ENCODE measurements at places on chromosomes 2 and 18.

- DNase-seq, result no peak
These were observed 849.4 kb downstream of the SLC4A3 start for GRCh38 chr2:220476877-220477276.

DNA sequence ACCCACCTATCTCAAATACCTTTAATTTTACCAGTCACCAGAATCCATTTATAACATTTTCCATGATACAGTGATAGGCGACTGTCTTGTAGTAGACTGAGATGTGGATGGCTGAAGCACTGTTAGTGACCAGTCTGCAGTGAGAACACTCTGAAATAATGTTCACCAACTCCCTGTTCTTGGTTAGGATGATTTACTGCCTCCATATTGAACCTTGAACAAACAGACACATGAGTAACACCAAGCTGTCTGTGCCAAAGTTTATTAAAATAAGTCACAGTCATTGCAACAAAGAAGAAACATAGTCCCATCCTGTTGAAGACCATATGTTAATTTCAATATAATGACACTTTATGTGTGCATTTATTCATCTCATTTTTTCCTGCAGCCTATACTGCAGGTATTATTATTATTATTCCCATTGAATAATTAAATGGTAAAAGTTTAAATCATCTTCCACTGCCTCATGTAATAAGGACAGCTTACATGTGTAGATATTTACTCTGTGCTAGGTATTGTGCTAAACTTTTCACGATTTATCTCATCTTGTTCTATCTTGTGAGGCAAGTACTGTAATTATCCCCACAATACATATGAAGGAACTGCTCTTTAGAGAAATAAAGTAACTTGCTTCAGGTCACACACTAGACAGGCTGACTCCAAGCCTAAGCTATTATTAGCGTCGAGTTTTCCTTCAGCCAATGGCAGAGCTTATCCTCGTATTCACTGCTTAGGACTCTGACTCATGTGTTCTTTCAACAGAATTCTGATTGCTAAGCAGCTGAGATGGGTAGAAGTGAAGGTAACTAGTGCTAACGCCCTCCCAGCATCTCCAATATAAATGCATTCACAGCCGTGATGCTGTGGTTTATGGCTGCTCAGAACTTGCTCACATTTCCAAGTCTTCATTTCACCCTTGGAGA is 62.5 kb downstream of the ONECUT2 start:
- DNase-seq, result no peak

DNA sequence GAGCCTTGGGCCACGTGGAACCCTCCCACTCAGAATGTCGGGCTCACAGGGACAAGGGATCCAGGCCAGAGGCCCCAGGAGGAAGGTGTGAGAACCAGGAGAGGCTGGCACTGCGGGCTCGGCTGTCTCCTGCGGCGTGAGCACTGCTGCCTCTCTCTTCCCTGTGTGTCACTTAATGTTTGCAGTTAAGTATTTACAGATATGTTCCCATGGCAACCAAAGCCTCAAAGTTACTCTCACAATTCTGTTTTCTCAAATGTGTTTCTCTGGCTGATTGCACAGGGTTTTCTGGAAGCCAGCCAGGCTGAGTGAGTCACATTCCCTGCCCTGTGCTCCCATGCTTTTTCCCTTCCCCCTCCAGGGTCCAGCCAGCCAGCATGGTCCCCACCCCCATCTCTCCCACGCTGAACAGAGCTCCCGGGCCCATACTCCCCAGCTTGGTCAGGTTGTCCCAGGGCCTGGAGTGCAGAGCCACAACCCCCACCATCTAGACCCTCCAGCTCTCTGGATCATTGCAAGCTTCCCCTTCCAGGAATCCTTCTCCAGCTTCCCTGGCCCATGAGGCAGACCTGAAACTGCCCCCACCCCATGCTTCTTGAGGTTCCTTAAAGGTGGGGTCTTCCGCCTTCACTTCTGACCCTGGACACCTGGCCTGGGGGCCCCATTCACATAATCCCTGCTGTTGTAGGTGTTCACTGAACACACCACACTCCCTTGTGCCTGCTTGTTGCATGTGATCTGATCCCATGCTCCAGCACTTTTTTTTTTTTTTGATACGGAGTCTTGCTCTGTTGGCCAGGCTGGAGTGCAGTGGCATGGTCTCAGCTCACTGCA is 265.9 kb downstream of the CELF4 start:
- peak; percentile 89 for DNase-seq

DNA sequence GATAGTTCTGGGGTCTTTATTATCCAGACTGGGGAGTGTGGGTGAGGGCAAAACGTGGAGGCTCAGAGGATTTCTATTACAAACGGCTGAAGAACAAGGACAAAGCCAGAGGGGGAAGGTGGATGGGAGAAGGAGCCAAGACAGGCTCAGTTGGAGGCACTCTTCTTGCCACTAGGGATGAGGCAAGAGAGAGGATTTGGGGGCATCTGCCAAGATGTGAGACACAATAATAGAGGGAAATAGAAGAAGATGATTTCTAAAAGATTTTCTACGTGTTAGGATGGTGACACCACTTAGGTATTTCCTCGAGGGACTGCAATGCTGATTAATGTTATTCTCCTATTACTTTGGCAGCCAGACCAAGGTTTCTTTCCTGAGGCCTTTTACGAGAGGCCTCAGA is 71.8 kb downstream of the APOB start:
- DNase-seq, result no peak

GRCh38 chr2:83970217-83970929 is 488.7 kb downstream of the SUCLG1 start:
- DNase-seq, result peak; percentile 52

DNA sequence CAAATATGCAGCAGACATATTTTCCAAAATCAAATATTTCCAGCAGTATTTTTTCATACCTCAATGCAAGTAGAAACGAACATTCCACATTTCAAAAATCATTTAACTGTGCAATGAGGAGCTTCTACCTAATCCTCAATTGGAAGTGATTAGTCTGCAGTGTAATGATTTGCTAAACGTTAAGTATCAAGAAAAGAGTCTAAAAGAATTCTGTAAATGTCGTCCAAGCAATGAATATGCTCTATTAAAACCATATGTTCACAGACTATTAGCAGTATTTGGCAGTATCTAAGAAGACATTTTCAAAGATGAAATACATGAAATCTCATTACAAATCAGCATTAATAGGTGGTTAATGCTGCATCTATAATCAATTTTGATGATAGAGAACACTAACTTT is 15.9 kb downstream of the DYM start:
- no peak for DNase-seq

DNA sequence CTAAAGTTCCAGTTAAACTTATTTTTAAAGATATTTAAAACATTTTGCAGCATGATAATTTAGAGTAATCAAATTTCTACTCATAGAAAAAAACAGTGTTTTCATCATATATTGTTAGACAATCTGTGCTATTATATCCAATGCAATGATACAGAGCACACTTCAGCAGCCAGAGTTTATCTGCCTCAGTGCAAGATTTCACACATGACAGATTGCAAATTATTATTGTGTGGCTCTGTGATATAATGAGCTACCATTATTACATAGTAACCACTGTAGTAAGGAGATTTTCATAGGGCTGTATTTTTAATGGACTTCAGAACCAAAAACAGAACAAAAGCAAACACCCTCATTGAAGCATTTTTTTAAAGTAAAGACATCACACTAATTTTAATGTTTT is 762.4 kb downstream of the DSC3 start:
- no peak for DNase-seq

GRCh38 chr2:146701183-146701582 is 1143.6 kb upstream of the ACVR2A start:
- DNase-seq, result no peak

DNA sequence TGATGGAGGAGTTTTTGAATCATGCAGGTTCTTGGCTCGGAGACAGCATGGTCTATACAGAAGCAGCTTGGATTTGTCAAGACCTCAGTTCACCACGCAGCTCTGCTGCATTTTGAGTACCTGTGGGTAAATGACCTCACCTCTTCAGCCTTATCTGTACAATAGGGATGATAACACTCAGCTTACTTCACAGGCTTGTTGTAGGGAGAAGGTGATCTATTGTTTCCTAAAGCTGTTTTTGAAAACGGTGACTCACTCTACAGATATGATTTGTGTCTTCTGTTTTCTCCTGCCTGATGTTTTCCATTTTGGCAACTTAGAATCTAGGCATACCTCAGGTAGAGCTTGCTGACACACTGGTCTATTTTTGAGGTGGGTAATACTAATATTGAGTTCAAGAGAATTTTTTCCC is 80.3 kb downstream of the FMNL2 start:
- no peak for DNase-seq

DNA sequence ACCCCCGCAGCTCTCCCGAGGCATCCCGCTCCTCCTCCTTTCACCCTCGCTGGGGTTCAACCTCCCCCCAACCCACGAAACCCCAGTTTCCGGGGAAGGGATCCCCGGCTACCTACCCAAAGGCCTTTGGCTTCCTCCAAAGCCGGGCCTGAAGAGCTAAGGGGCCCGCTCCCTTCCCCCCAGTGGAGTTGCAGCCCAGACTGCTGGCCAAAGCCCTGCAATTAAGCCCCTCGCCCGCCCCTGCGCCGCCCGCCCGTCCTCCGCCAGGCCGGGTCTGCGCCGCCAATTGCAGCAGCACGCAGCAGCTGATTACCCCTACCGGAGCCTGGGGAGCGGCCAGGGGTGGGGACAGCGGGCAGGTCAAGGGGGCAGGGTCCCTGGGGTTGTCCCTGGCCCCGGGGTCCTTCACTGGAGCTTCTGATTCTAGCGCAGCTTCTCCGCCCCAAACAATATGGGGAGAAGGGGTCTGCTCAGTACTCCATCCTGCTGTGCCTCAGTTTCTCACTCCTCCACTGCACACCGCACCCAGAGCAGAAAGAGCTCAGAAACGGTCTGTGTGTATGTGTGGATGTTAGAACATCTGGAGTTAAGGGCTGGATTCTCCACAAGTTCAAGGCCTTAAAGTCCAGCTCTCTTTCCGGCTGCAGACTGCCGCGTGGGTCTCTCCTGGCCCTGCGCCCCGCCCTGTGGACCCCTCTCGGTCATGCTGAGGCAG is 16.9 kb downstream of the WNT10A start:
- DNase-seq, result no peak

DNA sequence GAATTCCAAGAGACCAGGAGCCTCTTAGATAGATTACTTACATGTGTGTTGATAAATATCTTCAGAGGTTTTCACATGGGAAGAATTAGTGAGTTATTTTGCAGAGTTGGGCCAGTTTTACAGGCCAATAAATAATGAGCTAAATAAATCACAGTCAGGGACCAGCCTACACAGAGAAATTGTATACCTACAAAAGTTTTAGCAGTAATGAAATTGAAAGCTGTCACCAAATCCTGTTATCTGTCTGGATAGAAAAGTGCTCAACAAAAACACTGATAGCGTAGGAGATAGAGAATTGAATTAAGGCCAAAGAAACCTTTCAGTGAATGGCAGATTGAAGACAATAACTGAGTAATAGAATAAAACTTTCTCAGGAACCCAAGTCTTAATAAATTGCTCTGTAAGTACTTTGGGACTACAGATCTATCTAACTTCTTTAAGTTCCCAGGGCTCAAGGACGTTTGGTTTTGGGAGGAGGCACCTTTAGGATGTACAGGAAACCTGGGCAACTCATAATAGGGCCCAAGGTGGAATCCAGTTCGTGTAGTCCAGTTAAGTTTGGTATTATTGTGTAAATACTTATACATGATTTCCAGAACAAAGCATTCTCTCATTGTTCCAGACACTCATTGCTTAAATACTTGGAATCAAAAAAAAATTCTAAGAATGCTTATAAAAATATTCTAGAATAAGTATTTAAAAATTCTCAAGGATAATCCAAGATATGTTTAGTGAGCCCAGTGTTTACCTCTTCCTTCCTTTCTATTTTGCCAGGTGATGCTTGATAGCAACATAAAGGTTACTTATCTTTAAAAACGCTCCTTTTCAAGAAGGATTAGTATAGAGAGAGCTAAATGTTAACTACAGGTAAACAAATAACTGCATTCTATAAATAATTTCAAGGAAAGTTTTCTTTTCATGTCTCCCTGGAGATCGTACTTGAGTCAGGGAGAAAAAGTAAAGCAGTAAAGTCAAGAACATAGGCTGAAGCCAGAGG is 134.5 kb downstream of the NCKAP5 start:
- DNase-seq, result no peak

GRCh38 chr2:26347286-26347865 is 787 bp upstream of the ADGRF3 start:
- no peak for DNase-seq

- DNase-seq, result no peak
These were observed 461.5 kb downstream of the IRS1 start for GRCh38 chr2:226337941-226338600.

DNA sequence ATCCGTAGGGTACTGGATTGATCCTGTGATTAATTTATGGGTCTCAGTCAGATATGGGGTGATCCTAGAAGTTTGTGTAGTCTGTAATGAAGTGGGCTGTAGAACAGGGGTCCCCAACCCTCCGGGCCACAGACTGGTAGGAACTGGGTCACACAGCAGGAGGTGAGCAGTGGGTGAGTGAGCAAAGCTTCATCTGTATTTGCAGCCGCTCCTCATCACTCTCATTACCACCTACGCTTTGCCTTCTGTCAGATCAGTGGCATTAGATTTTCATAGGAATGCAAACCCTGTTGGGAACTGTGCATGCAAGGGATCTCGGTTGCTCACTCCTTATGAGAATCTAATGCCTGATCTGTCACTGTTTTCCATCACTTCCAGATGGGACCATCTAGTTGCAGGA is 48.8 kb downstream of the EML4 start:
- no peak for DNase-seq

GRCh38 chr2:181516992-181517391 is 59.8 kb downstream of the ITGA4 start:
- no peak for DNase-seq

- DNase-seq, result peak; percentile 67
These were observed 680 bp upstream of the FHOD3 start for GRCh38 chr18:36296650-36297416.

DNA sequence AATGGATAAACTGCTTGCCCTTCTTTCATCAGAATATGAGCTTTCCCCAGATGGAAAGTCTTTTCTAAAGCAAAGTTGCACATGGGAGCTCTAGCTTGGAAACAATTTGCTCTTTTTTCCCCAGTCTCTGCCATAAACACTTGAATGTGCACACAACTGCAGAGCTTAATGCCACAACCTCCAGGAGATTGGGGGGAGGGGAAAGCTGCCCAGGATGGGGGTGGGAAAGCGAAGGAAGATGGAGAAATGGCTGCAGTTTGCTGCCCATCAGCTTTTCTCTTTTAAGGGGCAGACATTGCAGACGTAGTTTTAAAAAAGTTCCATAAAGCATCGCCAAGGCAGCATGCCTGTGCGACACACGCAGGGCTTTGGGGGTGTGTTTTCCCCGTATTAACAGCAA is 1.5 kb downstream of the ACKR3 start:
- no peak for DNase-seq

- no peak for DNase-seq
These were observed 92.2 kb upstream of the NFU1 start for GRCh38 chr2:69529480-69529879.

DNA sequence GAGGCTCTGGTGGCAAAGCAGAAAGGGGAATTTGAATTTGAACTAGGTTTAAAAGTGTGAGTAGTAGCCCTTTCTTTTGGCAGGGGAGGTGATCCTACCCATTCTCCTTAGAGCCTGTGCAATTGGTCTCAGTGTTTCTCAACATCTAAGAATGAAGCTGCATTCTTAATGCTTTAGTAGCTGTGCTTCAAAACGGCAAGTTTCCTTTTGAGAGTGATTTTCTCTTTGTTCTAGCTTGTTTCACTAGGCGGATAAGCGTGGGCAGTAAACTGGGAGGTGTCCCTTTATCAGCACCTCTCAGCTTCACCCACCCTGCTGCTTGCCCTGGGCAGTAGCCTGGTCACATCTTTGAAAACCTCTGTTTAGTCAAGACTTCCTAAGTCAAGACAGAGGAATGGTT is 6.7 kb downstream of the CRIM1 start:
- no peak for DNase-seq

- DNase-seq, result peak; percentile 45
These were observed 145.1 kb downstream of the CDC42EP3 start for GRCh38 chr2:37526323-37526722.

GRCh38 chr2:28419003-28419402 is 26.3 kb downstream of the FOSL2 start:
- no peak for DNase-seq

Measured in K562 (cell line).